RPMI7951 (cell line): ENCODE measurements at places on chromosomes 1 and 21.

GRCh38 chr1:37671261-37671660, 21.1 kb upstream of the CDCA8 start:
- no peak for DNase-seq

GRCh38 chr21:31847761-31848160, 25.1 kb upstream of the HUNK start:
- no peak for DNase-seq

GRCh38 chr1:36119456-36119855, 5.6 kb downstream of the COL8A2 start:
- DNase-seq: no peak

- peak; percentile 94 for DNase-seq
These were observed 50.1 kb downstream of the NENF start for GRCh38 chr1:212482637-212483441.

- DNase-seq: no peak
These were observed 30.1 kb downstream of the CLIC4 start for GRCh38 chr1:24775348-24775747.

- DNase-seq: peak; percentile 42
These were observed 1.2 kb downstream of the RSRP1 start for GRCh38 chr1:25245809-25246599.

GRCh38 chr1:62436039-62436465, 797 bp upstream of the USP1 start:
- DNase-seq: no peak

DNA sequence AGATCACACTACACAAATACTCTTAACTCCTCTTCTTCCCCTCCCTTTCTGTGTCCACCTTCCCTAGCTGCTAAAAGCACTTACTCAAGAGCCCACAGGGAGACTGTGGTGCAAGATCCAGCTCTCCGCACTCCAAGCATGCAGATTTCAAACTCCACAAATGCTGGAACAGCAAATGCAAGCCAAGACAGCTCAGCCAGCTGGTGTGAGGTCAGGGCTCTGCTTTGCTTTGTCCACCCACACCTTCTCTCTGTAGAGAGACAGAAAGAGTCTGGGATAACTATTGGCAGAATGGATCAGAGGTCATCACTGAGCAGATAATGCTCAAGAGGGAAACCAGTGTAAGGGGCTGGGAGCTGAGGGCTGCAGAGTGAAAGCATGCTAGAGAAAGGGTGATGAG, 45.2 kb upstream of the DPT start:
- no peak for DNase-seq

DNA sequence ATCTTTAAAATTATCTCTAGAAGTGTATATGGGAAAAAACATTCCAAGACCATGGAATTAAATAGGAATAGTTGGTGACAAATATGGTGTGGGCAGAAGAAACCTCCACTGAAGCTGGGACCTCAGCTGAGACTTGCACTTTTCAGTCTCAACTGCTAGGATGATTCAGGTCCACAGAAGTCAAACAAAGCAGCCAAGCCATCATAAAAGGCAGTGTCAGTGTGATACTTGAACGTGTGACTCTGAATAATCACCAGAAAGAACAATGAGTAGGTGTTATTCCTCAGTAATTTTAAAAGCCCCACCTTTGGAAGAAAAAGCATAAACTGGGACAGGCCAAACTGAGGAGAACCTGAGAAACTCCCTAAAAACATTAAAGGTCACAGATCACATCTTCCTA, 90.7 kb downstream of the ZNF281 start:
- no peak for DNase-seq

DNA sequence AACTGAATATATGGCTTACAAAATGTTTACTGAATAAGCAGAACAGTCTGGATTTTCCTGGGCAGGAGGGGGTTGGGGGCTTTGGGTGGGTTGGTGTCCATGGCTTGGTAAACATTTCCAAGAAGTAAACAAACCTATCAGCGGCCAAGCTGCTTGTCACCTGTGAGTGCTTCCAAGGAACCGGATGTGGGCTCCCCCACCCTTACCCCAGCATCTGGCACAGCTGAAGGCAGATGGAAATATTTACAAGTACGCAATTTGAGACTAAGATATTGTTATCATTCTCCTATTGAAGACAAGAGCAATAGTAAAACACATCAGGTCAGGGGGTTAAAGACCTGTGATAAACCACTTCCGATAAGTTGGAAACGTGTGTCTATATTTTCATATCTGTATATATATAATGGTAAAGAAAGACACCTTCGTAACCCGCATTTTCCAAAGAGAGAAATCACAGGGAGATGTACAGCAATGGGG, at the start of gene CLCA1:
Gene CLCA1, plus strand, starts transcription at position 427 of the 477 bp plus-strand sequence. Its CDS starts 45 bp downstream, at position 472.
- no peak for DNase-seq

GRCh38 chr1:2108213-2108876, 58.1 kb downstream of the PRKCZ start:
- peak; percentile 26 for DNase-seq

GRCh38 chr1:178689769-178690168, 35.3 kb upstream of the RALGPS2 start:
- DNase-seq: no peak

DNA sequence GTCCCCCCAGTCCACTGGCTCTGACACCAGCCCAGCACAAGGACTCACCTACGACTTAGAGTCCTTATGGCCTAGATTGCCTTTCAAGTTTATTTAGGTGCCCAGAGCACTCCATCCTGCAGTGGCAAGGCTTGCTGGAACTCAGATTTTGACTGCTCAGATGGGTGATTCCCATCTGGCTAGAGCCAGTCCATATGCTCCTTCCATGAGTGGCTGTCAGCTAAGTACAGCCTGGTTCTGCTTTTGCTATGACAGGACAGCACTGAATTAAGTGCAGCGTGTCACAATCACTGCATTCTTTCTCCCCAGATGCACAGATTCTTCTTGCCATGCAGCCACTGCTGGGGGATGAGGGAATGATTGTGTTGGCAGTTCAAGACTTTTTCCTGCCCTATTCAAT, 43.8 kb downstream of the GPR52 start:
- DNase-seq: no peak
